BJ (cell line): ENCODE measurements at places on chromosomes 6 and 20.

GRCh38 chr20:44056010-44056698 lies 130.8 kb downstream of the JPH2 start:
- no peak for DNase-seq

DNA sequence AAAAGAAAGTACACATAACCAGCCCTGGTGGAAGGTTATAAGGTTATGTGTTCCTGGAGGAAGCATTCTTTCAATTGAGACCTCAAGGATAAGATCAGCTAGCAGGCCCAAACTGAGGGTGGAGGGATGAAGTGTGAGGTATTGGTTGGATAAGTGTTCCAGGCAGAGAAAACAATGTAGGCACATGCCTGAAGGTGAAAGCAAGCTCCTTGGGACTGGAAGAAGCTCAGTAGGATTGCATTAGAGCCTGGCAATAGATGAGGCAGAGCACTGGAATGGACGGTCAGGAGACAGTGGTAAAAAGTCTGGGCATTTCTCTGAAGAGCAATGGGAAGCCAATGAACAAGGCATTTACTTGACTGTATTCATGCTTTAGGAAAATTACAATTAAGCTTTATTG lies 89.9 kb upstream of the SHLD1 start:
- no peak for DNase-seq

DNA sequence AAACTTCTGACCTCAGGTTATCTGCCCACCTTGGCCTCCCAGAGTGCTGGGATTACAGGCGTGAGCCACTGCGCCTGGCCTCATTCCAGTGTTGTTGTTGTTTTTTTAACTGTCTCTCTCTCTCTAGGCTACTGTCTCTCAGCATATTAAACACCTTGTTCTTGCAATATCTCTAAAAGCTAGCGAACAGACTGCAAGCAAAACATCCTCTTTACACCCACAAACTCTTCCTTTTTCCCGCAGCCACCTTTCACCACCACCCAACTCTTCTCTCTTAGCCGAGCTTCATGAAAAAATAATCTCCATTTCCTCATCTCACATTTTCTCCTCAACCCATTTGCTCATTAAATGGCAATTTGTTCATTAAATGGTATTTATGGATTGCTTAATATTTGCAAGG lies 45.5 kb downstream of the SGK1 start:
- no peak for DNase-seq

GRCh38 chr20:37385659-37386504 lies 39.9 kb downstream of the SRC start:
- DNase-seq, result no peak

DNA sequence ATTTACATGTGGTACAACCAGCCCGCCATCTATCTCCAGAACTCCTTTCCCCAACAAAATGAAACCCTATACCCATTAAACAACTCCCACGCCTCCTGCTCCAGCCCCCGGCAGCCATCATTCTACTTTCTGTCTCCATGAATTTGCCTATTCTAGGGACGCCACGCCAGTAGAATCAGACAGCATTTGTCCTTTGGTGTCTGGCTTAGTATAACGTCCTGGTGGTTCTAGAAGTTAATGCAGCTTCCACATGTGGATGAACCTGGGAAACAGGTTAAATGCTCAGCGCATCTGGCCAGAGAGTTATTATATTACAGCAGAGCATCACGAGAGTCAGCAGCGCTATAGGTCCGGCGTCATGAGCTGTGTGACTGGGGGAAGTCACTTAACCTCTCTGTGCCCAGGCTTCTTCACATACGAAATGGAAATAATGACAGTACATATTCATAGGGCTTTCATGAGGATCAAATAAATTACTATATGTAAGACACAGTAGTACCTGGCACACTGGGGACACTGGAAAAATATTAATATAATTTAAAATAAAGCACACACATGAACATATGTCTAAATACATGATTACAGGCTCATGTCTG lies 178.7 kb upstream of the TAB2 start:
- DNase-seq, result no peak

DNA sequence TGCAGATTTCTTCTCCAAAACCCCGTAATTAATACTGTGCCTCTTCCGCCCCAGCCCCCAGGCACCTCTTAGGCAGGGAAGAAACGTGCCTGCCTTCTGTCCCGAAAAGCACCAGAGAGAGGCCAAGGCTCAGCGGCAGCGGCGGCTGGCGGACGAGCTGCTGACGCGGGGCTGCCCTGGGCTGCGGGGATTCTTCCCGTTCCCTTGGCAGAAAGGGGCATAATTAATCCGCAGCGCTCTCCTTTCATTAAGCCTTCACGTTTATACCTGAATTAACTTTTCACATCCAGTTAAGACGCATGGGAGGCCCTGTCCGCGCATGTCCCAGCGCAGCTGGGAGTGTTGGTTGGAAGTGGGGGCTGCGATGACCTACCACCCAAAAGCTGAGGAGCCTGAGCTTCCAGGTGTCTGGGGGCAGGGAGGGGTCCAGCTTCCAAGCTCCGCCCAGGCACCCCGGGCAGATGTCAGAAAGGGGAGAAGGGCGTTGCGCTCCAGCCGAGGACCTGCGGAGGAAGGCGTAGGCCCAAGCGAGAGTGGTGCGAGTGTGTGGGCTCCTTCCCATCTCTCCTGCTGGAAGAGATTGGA lies 167.4 kb upstream of the LRFN2 start:
- no peak for DNase-seq

GRCh38 chr20:9496155-9496554 lies 18.2 kb upstream of the LAMP5 start:
- DNase-seq, result no peak

DNA sequence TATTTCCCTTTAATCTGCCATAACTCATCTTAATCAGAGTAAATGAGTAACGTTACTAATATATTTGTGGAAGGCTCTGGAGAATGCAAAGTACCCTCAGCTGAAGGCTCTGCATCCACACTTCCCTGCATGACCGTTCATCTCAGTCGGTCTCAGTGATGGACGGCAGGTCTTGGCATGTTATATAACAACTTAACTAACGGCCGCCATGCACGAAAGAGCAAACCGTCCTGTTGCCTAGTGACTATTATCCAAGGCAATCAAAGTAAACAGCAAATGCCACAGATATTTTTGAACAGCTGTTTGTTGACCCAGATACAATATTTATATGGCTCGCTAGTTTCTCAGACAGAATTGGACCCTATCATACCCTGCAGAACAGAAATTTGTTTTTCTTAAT lies 194.9 kb upstream of the SMLR1 start:
- DNase-seq, result no peak

GRCh38 chr6:144665932-144666450 lies 380.9 kb downstream of the UTRN start:
- DNase-seq, result no peak

- no peak for DNase-seq
These were observed 106.3 kb downstream of the ZDHHC14 start for GRCh38 chr6:157487110-157487773.

DNA sequence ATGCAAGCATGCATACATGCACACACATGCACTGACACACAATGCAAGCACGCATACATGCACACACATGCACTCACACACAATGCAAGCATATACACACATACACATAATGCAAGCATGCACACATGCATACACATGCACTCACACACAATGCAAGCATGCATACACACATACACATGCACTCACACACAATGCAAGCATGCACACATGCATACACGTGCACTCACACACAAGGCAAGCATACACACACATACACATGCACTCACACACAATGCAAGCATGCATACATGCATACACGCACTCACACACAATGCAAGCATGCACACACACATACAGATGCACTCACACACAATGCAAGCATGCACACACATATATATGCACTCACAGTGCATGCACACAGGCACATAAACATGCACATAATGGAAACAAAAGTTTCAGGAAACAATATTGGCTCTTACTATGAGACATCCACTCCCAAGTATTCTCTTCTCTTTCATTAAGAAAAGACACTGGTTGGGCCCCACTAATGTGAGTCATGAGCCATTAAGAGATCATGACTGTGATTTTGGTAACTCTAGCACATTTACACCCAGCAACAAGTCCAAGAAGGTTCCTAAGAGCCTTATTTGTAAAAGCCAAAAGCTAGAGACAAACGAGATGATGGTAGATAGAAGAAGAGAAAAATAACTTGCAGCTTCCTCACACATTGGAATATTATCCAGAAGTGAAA lies 22.2 kb downstream of the APCDD1L start:
- DNase-seq, result no peak
